ENCODE measurements at places on chromosomes 3 and 15.

DNA sequence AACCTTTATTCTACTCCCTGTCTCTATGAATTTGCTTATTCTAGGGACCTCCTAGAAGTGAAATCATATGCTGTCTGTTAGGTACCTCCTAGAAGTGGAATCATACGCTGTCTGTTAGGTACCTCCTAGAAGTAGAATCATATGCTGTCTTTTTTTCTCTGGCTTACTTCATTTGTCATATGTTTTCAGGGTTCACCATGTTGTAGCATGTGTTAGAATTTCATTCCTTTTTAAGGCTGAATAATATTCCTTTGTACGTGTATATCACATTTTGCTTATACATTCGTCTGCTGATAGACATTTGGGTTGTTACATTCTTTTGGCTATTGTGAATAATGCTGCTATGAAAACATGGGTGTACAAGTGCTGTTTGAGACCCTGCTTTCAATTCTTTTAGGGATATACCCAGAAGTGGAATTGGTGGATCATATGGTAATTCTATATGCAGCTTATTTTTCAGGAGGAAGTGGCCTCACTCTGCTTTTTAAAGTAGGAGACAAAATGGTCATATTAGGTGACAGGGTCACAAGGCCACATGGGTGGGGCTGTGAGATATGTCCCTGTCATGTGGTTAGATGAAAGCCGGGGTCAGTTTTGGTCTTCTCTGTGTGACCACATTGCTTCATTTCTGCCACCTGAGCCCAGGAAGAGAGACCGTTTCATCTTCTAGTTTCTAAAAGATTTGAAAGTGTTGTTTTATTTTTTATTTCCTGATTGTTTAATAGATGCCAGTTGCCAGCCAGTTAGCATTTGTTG is 76.7 kb downstream of the FLNB start:
- DNase-seq: no peak

- peak; percentile 29 for DNase-seq
Observed at GRCh38 chr3:121916189-121916588, 22.0 kb downstream of the SLC15A2 start.

- DNase-seq: no peak
Observed at GRCh38 chr3:171878461-171879225, 35.5 kb downstream of the TMEM212 start.

- no peak for DNase-seq
Observed at GRCh38 chr15:35126236-35126635, 41.1 kb upstream of the NANOGP8 start.

Data from thyroid gland (tissue), 4 donors.